Activated CD4-positive, alpha-beta T cell treated with anti-CD3 and anti-CD28 coated beads for 36 hours (primary cell): ENCODE measurements at places on chromosomes 16 and 17.

DNA sequence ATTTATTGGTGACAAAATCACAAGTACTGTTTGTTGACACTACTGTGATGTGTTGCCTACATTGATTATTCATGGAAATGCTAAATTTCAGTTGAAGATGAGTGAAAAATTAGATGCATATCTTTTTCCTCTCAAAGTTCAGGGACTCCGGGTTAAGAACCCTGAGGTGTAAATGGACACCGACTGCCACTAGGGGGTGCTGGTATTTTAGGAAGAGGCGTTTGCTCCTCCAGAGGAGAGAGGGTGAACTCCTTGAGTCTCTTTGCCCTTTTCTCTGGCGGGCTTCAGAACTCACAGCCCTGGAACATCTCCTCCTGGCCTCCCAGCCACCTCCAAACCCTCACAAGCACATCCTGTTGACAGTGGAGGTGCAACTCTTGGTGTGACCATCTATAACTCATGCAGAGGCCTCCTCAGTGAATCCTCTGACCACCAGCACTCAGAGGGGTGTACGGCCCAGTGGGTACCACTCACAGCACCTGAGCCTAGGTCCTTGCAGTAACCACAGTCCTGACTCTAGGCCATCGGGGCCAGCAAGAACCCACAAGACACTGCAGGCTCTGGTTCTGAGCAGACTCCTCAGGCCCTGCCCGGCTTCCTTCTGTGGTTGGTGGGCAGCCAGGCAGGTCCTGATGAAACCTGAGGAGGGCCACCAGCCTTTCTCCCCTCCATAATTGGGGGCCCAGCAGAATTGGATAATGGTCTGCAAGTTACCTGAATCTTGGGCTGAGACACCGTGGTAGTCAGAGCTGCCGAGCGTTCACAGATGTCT lies 26.2 kb upstream of the PIK3R5 start:
- H3K36me3 ChIP-seq, result peaks cover 2% of the 10 kb centered on the region
- H3K4me1 ChIP-seq, result peaks cover 6% of the 10 kb centered on the region
- H3K27ac ChIP-seq, result no peak overlapping the region
- no peak overlapping the region for H3K4me3 ChIP-seq
- peaks cover 2% of the 10 kb centered on the region for H3K27me3 ChIP-seq

- H3K4me3 ChIP-seq, result no peak overlapping the region
- no peak overlapping the region for H3K27ac ChIP-seq
- peaks cover 24% of the 10 kb centered on the region for H3K4me1 ChIP-seq
- H3K36me3 ChIP-seq, result no peaks in the 10 kb centered on the region
- H3K27me3 ChIP-seq, result peaks cover 8% of the 10 kb centered on the region
- DNase-seq, result no peak
Measured at GRCh38 chr17:74565126-74565525, 2.2 kb downstream of the CD300H start.

- peaks cover 52% of the 10 kb centered on the region for H3K27me3 ChIP-seq
- H3K4me3 ChIP-seq, result no peak overlapping the region
- no peak overlapping the region for H3K27ac ChIP-seq
- no peaks in the 10 kb centered on the region for H3K36me3 ChIP-seq
- DNase-seq, result peak; percentile 72
- H3K4me1 ChIP-seq, result peaks cover 22% of the 10 kb centered on the region
Measured at GRCh38 chr16:54282202-54282927, 4.2 kb downstream of the IRX3 start.

- H3K4me3 ChIP-seq, result no peak overlapping the region
- no peaks in the 10 kb centered on the region for H3K4me1 ChIP-seq
- no peaks in the 10 kb centered on the region for H3K36me3 ChIP-seq
- H3K27me3 ChIP-seq, result peaks cover 34% of the 10 kb centered on the region
- H3K27ac ChIP-seq, result no peak overlapping the region
Measured at GRCh38 chr17:48678141-48678971, 44.0 kb downstream of the PRAC1 start.

- H3K36me3 ChIP-seq, result no peaks in the 10 kb centered on the region
- peaks cover 31% of the 10 kb centered on the region for H3K4me1 ChIP-seq
- DNase-seq, result no peak
- H3K4me3 ChIP-seq, result peak overlapping the region; percentile 19
- no peaks in the 10 kb centered on the region for H3K27me3 ChIP-seq
- H3K27ac ChIP-seq, result peak overlapping the region; percentile 58
Measured at GRCh38 chr17:17757956-17758845, 76.9 kb downstream of the RAI1 start.

DNA sequence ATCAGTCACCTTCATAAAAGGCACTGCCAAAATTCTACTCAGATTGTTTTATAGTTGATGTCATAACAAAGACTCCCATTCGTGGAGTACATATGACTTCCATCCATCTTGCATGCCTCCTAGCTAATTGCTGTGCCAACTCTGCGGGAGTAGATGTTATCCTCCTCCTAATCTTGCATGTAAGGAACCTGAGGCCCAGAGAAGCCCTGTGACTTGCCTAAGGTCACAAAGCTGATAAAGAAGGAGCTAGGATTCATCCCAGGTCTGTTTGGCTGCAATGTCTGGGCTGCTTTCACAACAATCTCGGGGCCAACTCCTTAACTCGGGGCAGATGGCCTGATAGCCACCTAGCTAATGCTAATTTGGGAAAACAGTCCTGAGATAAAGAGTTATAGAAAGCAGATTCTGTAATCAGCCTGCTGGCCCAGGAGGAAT lies 87.3 kb downstream of the YPEL2 start:
- no peaks in the 10 kb centered on the region for H3K27me3 ChIP-seq
- H3K27ac ChIP-seq, result no peak overlapping the region
- H3K4me3 ChIP-seq, result no peak overlapping the region

- H3K36me3 ChIP-seq, result no peaks in the 10 kb centered on the region
- no peak overlapping the region for H3K4me3 ChIP-seq
- DNase-seq, result no peak
- H3K27me3 ChIP-seq, result no peaks in the 10 kb centered on the region
- H3K27ac ChIP-seq, result no peak overlapping the region
Measured at GRCh38 chr17:39240631-39241030, 14.9 kb upstream of the STAC2 start.

DNA sequence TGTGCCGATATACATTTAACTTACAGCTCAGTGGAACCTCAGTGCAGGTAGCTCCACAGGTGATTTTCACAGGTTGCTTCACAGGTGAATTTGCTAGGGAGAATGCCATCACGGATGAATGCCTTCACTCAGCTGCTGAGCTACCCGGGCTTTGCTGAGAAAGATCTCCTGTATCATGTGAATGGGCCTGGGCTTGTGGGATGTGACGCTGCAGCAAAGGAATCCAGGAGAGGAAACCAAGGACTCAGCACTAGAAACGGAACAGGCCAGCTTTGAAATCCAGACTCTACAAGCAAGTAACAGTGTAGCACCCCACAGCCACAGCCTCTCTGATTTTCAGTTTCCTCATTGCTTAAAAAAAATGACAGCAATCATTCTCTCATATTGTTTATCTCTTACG lies 271.4 kb upstream of the MAF start:
- no peak overlapping the region for H3K27ac ChIP-seq
- DNase-seq, result no peak
- H3K36me3 ChIP-seq, result no peaks in the 10 kb centered on the region
- H3K4me3 ChIP-seq, result no peak overlapping the region
- no peaks in the 10 kb centered on the region for H3K4me1 ChIP-seq

- H3K4me3 ChIP-seq, result no peak overlapping the region
- no peaks in the 10 kb centered on the region for H3K27me3 ChIP-seq
Measured at GRCh38 chr16:27547134-27547533, 2.6 kb downstream of the GTF3C1 start.

GRCh38 chr17:68294196-68294555 lies 2.9 kb downstream of the ARSG start:
- no peak overlapping the region for H3K4me3 ChIP-seq
- H3K27ac ChIP-seq, result no peak overlapping the region
- H3K4me1 ChIP-seq, result peaks cover 61% of the 10 kb centered on the region
- H3K36me3 ChIP-seq, result peaks cover 2% of the 10 kb centered on the region
- no peaks in the 10 kb centered on the region for H3K27me3 ChIP-seq
- no peak for DNase-seq

- H3K4me1 ChIP-seq, result peaks cover 2% of the 10 kb centered on the region
- H3K36me3 ChIP-seq, result peaks cover 46% of the 10 kb centered on the region
- no peaks in the 10 kb centered on the region for H3K27me3 ChIP-seq
- H3K4me3 ChIP-seq, result no peak overlapping the region
- H3K27ac ChIP-seq, result no peak overlapping the region
Measured at GRCh38 chr16:67651847-67652246, 6.9 kb downstream of the CARMIL2 start.

- DNase-seq, result peak; percentile 89
- H3K36me3 ChIP-seq, result peaks cover 16% of the 10 kb centered on the region
- H3K4me3 ChIP-seq, result no peak overlapping the region
- H3K27ac ChIP-seq, result no peak overlapping the region
- no peaks in the 10 kb centered on the region for H3K27me3 ChIP-seq
Measured at GRCh38 chr16:67928561-67929364, 2.9 kb downstream of the CTRL start.

DNA sequence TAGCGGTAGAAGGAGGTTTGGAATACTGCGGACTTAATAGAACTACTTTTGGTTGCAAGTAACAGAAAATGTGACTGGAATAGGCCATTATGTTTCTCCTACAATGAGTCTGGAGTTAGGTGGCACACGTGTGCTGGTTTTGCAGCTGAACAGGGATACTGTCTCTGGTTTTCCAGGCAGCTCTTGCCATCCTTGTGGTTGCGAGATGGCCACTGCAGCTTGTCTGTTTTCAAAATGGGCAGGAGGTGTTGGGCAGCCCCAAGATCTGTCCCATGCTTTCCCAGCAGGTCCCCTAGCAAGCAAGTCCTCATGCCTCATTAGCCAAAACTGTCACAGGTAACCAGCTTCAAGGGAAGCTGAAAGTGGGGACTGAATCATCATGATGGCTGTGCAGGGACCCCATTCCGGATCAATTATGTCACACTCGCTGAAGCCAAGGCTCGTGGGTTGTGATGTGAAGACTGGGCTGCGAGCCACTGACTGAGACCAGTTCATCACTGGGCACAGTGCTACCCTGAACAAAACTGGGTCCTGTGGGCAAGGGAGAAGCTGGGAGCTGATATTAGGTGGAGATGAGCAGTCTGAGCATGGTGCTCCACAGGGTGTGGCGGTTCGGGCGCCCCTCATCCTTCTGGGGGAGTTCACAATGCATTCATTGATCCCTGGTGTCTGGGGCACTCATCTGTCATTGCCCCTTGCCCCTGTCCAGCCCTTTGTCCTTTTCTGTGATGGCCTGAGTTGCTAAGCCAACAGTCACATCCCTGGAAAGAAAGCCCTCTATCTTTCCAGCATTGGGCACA lies 82.1 kb downstream of the KSR1 start:
- H3K36me3 ChIP-seq, result peaks cover 4% of the 10 kb centered on the region
- no peak overlapping the region for H3K4me3 ChIP-seq
- H3K27ac ChIP-seq, result no peak overlapping the region
- DNase-seq, result no peak

DNA sequence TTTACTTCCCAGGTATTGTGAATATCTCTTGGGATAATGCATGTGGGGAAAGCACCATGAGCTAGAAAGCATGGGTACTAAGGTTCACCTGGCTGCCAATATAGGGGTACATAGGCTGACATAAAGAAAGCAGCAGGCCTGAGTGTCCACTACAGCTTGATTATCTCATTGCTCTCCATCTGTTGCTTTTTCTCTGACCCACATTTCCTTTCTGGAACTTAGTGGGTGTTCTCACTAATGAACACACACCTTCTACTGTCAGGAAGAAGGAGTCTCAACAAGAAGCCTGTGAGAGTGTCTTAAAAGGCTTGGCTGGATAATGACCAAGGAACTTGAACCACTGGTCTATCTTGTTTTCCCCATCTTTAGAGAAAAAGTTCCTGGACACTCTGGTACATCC lies 62.5 kb downstream of the CA10 start:
- H3K4me3 ChIP-seq, result no peak overlapping the region
- peaks cover 6% of the 10 kb centered on the region for H3K27me3 ChIP-seq
- no peak overlapping the region for H3K27ac ChIP-seq
- no peaks in the 10 kb centered on the region for H3K36me3 ChIP-seq
- H3K4me1 ChIP-seq, result no peaks in the 10 kb centered on the region
- no peak for DNase-seq

DNA sequence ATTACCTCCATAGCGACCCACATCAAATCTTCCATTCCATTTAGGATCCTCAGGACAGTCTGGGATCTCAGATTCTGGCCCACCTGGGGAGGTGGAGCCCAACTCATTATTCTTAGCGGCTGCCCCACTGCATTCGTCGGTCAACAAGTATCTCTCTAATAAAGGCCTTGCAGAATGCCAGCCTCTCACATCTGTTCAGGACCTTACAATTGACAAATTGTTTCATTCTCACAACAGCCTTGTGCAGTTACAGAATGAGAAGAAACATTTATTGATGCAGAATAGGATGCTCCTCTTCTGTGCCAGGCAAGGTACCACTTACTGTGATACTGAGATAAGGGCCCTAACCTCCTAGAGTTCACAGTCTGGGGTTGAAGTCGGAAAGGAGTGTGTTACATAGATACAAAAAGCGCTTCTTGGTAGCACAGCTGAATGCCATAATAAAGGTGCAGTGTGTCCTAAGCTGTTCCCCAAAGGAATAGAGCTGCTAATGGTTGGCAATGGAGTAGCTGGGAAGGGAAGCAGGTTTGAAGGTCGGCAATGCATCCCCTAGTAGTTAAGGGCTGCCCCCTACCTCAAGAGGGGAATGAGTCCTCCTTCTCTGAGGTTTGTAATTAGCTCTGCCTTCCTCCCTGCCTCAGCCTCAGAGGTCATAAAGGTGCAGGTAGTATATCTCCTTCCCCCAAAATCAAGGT lies 2.3 kb upstream of the MPP2 start:
- H3K27ac ChIP-seq, result no peak overlapping the region
- no peak for DNase-seq
- no peak overlapping the region for H3K4me3 ChIP-seq
- H3K36me3 ChIP-seq, result no peaks in the 10 kb centered on the region
- peaks cover 18% of the 10 kb centered on the region for H3K27me3 ChIP-seq

- H3K27me3 ChIP-seq, result peaks cover 60% of the 10 kb centered on the region
- no peak overlapping the region for H3K27ac ChIP-seq
- no peak overlapping the region for H3K4me3 ChIP-seq
- H3K4me1 ChIP-seq, result peaks cover 7% of the 10 kb centered on the region
- DNase-seq, result no peak
- no peaks in the 10 kb centered on the region for H3K36me3 ChIP-seq
Measured at GRCh38 chr17:38600906-38601305, 4.8 kb downstream of the SRCIN1 start.

- H3K36me3 ChIP-seq, result no peaks in the 10 kb centered on the region
- H3K4me3 ChIP-seq, result no peak overlapping the region
- no peak overlapping the region for H3K27ac ChIP-seq
- H3K27me3 ChIP-seq, result no peaks in the 10 kb centered on the region
- DNase-seq, result no peak
Measured at GRCh38 chr17:32558997-32559650, 72.3 kb downstream of the CDK5R1 start.

DNA sequence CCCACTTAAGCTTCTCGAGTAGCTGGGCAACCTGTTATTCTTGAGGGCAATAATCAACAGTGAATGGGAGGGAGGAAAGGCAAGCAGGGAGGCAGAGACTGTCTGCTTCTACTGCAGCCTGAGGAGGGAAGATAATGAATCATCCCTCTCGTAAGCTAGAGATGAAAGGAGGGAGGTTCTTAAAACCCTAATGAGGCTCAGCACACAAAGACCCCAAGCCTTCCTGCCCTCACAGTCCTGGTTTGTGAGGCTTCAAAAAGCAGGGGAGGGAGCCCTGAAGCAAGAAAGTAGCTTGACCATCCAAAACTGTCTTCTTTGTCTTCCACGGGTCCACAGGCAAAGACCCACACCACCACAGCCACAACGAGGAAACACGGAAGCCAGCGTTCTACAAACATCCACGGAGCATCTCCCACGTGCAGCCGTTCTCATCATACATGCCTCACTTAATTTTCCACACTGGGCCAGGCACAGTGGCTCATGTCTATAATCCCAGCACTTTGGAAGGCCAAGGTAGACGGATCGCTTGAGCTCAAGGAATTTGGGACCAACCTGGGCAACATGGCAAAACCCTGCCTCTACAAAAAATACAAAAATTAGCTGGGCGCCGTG lies 1.8 kb downstream of the PIK3R5 start:
- peak overlapping the region; percentile 81 for H3K4me3 ChIP-seq
- peaks cover 64% of the 10 kb centered on the region for H3K4me1 ChIP-seq
- H3K27me3 ChIP-seq, result no peaks in the 10 kb centered on the region
- DNase-seq, result peak; percentile 41
- peaks cover 27% of the 10 kb centered on the region for H3K36me3 ChIP-seq
- peak overlapping the region; percentile 94 for H3K27ac ChIP-seq
